GF-D8 (cell line): ENCODE measurements at places on chromosomes 6 and 20.

- no peak for DNase-seq
These were observed 80.6 kb upstream of the SULF2 start for GRCh38 chr20:47865912-47866311.

- no peak for DNase-seq
These were observed 5.4 kb downstream of the BPIFB3 start for GRCh38 chr20:33059136-33059535.

- DNase-seq = no peak
These were observed 758.9 kb upstream of the MMS22L start for GRCh38 chr6:98041921-98042320.

- no peak for DNase-seq
These were observed 28.7 kb upstream of the PI16 start for GRCh38 chr6:36925809-36926208.

DNA sequence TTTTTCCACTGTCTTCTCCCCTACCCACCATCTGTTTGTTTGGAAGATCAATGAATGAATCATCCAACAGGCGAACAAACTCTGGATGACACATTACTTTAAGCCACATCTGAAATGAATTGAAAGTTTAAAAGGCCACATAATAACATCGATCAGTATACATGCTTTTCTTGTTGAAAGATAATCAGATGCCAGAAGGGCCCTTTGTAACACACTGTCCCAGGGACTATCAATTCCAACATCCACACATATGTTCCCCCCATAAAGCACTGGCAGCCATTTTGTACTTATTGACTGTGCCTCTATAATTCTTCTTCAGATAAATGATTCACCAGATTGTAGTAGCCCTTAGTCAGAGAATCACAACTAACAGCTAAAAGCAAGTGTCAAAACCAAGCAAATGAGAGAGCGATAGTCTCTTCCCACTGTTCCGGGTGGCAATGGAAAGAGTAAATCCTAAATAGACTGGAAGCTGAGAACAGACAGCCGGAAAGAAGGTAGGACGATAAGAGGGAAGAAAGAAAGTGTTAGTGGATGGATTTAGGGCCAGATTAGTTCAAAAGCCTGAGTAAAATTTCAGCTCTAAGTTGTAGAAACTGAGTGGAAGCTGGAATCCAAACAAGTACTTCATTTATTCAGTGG lies 184.9 kb upstream of the TENT5A start:
- DNase-seq = no peak

- no peak for DNase-seq
These were observed 78.8 kb upstream of the MAP7 start for GRCh38 chr6:136628996-136629395.

- DNase-seq = no peak
These were observed 251.4 kb downstream of the SOD2 start for GRCh38 chr6:159441704-159441981.

DNA sequence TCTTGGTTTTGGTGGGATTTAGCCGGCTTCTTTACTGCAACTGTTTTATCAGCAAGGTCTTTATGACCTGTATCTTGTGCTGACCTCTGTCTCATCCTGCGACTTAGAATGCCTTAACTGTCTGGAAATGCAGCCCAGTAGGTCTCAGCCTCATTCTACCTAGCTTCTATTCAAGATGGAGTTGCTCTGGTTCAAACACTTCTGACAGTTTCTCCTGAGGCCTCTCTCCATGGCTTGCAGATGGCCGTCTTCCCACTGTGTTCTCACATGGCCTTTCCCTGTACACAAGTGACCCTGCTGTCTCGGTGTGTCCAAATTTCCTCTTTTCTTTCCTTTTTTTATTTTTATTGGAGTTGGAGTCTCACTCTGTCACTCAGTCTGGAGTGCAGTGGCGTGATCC lies 4.2 kb upstream of the CCM2L start:
- DNase-seq = no peak

DNA sequence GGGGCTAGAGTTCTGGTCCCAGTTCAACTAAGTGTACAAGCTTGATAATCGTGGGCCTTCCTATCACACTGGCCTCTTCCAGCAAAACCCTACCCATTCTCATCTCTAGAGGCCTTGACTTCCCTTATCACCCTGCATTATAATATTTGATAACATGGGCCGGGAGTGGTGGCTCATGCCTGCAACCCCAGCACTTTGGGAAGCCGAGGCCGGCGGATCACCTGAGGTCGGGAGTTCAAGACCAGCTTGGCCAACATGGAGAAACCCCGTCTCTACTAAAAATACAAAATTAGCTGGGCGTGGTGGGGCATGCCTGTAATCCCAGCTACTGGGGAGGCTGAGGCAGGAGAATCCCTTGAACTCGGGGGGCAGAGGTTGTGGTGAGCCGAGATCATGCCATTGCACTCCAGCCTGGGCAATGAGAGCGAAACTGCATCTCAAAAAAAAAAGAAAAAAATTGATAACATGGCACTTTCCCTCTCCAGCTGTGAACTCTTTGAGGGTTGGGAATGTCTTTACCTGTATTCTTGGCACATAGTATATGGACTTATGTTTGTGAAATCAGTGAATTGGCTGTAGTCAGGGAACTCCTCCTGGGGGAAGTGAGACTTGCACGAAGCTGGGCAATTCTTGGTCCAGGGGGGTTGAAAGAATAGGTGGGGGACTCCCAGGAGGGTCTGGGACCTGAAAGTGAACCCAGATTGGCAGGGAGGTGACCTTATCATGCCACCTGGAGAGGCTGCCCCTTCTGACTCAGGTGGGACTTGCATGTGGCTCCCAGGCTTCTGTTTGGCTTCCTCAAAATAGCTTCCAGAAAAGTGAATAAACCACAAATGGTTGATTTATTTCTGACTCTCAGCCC lies 915 bp upstream of the C6orf47 start:
- DNase-seq = no peak

DNA sequence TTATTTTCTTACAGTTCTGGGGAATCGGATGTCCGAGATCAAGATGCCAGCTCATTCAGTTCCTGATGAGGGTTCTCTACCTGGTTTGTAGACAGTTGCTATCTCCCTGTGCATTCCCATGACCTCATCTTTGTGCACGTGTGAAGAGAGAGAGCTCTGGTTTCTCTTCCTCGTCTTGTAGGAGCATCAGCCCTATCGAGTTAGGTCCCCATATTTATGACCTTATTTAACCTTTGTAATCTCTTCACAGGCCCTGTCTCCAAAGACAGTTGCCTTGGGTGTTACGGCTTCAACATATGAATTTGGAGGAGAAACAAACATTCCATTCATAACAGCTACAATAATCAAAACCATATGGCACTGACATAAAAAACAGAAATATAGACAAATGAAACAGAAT lies 455.3 kb downstream of the HACE1 start:
- DNase-seq = no peak

DNA sequence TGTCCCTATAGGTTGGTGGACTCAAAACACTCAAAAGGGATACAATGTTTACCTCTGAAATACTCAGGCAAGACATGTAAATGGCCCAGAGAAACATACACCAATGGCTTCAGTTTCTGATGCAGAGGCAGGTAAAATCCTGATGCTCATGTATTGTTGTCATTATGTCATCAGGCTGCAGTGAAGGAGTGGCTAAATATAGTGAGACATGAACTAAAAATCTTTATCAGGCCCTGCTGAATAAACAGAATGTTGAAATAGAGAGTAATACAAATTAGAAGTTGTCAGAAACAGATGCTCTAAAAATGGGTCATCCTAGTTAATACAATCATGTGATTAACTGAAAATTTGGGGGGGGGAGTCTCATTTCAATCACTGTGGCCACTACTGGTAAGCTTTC lies 20.4 kb downstream of the PTPRK start:
- DNase-seq = no peak

DNA sequence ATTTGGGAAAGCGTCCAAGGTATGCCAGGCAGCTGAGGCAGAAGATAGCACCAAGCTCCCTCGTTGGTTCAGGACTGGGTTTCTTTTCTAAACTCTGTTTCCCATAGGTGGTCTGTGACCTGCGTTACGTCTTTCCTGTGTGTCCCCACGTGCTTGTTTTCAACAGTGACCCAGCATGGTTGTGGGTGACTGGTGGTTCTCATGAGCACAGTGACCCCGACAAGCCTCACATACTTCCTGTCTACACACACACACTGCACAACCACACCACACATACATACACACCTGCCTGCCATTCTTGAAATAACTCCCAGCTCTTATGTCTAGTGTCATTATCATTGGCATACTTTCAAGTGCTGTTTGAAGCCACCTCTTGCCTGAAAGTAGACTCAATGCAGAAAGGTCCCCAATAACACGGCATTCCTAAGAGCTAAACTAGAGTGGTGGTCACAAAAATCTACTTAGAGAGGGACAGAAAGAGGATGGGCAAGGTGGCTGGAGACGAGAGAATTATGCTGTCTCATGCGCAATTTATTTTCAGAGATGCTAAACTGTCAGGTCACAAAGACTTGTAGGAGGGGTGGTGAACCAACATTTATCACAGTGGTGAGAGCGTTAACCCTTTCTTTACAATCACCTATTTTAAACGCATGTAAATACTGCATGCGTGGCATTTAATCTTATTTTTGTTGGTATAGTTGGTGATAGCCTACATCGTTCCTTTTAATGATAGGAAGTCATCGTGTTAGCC lies 66.7 kb downstream of the GCNT2 start:
- no peak for DNase-seq

- DNase-seq = no peak
These were observed 47.9 kb upstream of the RNF8 start for GRCh38 chr6:37305841-37306425.

DNA sequence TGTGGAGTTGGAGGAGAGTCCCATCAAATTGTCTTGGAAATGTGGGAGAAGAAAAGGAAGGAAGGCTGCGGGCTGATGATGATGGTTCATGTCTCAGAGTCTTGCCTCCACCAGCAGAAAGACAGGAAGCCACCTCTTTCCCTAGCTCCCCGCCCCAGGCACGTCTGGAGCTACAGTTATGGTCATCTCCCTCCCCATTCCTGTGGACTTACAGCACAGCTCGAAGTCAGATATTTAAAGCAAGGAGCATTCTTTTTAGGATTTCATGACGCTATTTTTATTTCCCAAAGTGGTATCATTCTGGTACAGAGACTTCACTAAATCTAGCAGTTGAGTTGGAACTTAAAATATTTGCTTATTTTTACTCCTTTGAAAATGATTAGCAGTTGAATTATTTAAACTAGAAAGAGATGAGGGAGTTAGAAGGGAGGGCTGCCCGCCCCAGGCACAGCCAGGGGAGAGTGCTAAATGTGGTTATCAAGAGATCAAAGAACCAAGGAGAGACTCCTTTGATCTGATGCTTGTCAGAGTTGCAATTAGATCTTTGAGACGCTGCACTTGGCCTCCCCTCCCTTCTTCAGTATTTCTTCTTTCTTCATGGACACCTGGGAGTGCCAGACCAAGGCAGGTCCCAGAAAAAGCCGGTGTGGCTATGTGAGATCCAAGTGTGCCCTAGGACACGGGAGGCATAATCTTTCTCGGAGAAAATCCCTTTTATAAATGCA lies 199.9 kb upstream of the SOX4 start:
- DNase-seq = no peak

DNA sequence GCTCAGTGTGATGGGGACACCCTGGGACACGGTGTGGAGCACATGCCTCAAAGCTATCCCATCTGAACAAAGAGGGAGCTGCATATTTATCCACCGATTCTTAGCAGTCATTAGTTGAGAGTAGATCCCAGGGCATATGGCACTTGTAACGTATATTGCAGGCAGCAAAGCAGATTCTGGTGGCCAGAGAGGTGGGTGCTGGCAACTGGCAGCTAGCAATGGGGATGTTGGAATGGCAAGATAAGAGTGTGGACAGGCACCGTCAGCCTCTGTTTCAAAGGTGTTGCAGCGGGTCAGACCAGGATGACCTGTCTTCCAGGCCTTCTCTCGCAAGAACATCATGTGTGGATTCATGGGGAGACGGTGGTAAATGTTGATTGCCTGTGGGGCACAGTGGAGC lies 287.8 kb upstream of the RNF24 start:
- no peak for DNase-seq

GRCh38 chr6:36788768-36789167 lies 50.5 kb downstream of the CPNE5 start:
- no peak for DNase-seq

GRCh38 chr6:72740135-72740534 lies 118.3 kb downstream of the KCNQ5 start:
- DNase-seq = no peak

- no peak for DNase-seq
These were observed 877.5 kb upstream of the ADGRB3 start for GRCh38 chr6:67757465-67758033.

- DNase-seq = no peak
These were observed 868.3 kb downstream of the EYS start for GRCh38 chr6:64838726-64839125.

DNA sequence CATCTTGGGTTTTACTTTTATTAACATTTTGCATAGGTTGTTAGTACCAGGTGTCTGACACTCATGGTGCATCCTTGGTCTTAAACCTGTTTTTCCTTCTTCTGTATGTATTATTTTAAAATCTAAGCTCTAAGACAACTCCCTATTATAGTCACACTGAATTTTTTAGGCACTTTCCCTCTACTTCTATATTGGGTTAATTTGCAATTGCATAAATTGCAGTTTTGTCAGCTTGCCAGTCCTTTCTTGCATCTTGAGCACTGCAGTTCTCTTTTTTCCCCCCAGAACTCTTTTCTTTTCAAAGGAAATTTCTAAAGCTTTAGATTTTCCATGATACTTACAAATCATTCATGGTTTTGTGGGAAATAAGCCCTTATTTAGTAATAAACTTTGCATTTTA lies 70.6 kb downstream of the ZNF292 start:
- no peak for DNase-seq

DNA sequence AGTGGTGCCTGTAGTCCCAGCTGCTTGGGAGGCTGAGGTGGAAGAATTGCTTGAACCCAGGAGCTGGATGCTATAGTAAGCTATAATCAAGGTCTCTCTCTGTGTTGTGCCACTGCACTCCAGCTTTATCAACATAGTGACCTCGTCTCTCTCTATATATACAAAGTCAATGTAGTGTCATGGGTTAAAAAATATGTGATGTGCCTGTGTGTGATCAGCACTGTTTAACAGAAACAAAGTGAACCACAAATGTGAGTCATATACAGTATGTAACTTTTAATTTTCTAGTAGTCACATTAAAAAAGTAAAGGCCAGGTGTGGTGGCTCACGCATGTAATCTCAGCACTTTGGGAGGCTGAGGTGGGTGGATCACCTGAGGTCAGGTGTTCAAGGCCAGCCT lies 85.3 kb upstream of the RNF24 start:
- no peak for DNase-seq

- DNase-seq = no peak
These were observed 38.0 kb downstream of the COL12A1 start for GRCh38 chr6:75167851-75168250.

GRCh38 chr20:14984768-14985622 lies 647.6 kb upstream of the FLRT3 start:
- DNase-seq = no peak

DNA sequence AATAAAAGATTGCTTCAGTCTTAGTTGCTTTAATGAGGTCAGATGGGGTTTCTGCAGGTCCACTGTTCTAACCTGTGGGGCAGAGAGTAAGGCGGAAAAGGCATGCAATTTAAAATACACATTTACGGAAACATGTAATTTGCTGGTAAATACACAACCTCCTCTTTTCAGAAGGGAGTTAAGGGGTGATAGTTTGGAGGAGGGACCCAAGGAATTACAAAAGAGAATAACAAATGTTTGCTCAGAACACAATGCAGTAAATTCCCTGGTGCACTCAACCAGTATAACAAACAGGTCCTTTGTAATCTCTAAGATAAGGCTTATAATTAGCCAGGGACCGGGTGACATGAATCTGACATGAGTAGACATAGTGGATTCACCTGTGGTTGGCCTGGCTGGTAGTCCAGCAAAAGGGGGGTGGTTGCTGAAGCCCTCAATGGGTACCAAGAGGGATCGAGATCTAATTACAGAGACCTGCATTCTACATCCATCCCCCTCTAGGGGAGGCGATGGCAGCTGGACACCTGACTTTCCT lies 295.1 kb downstream of the PHACTR1 start:
- DNase-seq = no peak
